ENCODE measurements at places on chromosomes 2 and 18.

DNA sequence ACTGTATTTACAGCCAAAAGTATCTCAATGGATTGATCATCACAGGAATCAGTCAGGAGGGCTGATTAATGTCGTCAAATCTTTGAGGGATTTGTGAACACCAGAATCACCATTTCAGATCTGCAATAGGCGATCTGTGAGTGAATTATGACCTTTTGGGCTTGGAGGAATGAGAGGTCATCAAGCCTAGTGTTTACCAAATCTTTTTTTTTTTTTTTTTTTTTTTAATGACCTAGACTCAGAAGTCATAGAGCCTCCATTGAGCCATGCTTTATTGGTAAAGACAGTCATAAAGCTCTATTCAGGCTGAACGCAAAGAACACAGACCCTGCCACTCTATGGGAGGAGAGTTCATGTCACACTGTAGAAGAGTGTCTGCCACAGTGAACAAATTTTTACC, 97.7 kb downstream of the SOCS6 start:
- no peak for DNase-seq

GRCh38 chr2:182435754-182436153, 8.9 kb upstream of the PDE1A start:
- DNase-seq: no peak

DNA sequence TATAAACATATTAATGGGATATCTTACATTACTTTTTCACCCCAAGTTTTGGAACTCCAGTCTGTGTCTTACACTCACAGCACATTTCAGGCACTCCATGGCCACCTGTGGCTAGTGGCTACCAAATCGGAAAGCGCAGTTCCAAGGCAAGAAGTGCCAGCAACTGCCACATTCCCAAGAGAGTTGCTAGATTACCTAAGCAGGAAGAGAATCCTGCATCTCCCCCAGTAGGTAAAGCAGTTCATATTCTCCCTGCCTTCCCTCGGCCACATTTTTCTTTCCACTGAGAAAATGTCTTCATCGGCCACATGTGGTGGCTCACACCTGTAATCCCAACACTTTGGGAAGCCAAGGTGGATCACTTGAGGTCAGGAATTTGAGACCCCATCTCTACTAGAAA, 62.8 kb downstream of the MEX3C start:
- no peak for DNase-seq

GRCh38 chr2:124911560-124911959, 886.5 kb downstream of the CNTNAP5 start:
- no peak for DNase-seq

GRCh38 chr2:182499706-182500470, 73.1 kb upstream of the PDE1A start:
- DNase-seq: no peak

DNA sequence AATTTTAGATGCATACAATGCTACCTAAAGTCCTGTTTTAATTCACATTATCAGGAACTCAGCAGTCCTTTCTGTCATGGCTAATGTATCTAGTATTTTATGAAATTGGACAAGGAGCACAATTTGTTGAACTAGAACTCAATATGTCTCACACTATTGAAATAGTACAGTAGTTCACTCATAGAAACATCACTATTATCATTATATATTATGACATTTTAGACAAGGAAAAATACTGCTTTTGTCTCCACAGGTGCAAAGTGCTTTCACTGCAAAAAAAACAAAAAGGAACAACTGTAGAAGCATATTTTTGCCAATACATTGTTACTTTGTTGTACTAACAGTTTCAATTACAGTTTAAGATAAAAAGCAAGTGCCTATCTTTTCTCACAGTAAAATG, 419.2 kb upstream of the CDH19 start:
- DNase-seq: no peak

DNA sequence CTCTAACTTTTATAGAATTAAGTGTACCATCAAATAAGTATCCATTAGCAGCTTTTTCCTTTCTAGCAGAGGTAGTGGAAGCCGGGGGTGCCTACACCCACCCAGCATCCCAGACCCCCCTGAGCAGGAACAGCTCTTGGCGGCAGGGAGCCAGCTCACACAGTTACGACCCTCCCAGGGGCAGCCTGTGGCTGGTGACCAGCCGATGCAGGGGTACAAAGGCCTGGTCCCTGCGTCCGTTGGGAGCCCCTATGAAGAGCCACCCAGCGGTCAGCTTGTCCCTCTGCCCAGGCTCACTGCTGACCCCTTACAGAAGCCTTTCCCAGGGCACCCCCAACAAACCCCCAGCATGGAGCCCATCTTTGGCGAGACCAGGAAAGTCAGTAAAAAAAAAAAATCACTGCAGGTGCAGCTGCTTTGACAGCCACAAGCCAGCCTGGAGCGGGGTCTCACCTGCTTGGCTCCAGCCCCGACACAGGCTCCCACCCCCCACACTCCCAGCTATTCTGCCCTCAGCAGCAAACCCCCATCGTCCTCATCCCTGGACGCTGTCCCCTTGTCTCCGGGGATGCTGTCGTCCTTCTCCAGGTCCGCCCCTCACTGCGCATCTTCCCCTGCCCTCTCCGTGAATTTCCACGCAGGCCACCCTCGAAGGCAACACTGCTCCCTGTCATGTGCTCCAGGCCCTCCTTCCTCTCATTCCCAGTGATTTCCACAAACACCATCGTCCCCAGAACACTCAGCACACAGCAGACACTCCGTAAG, 43.1 kb downstream of the GPC1 start:
- DNase-seq: no peak

GRCh38 chr2:238466243-238466756, 39.6 kb downstream of the ASB1 start:
- no peak for DNase-seq

GRCh38 chr18:21742315-21742687, 1.7 kb downstream of the MIB1 start:
- DNase-seq: peak; percentile 20

DNA sequence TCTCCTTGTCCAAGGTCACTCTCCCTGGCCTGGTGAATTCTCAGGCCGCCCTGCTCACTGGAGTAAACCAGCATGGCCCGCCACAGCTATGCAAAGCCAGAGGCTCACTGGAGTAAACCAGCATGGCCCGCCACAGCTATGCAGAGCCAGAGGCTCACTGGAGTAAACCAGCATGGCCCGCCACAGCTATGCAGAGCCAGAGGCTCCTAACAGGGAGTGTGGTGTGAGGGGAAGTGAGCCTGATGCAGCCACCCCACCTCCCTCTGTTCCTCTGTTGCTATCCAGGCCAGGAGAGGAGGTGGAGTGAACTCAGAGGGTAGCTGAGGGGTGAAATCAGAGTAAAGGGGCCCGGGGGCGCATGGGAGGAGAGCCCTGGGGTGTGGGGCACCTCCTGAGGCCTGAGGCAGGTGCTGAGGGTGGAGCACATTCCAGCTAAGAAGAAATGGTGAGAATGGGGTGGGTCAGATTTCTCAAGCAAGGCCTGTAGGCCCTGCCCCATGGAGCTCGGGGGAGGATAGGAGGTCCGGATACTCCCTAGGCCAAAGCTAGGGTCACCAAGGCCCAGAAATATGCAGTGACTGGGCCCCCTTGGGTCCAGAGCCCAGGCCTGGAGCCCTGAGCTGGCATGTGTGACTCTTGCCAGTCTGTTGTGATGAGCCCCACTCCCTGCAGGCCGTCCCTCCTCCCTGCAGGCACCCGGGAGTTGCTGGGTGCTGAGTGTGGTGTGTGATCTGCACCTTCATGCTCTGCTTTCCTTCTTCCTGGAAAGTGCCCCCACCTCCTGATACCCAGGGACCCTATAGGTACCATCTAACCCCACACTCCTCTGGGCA, 1.5 kb downstream of the ATP6V1B1 start:
- DNase-seq: no peak

- DNase-seq: no peak
These were observed 86.5 kb upstream of the TTC39C start for GRCh38 chr18:23927821-23928746.

- DNase-seq: no peak
These were observed 56.8 kb upstream of the ST3GAL5 start for GRCh38 chr2:85945586-85945985.

GRCh38 chr2:180203972-180204371, 196.9 kb upstream of the CWC22 start:
- no peak for DNase-seq

GRCh38 chr2:134420259-134420658, 166.4 kb downstream of the MGAT5 start:
- no peak for DNase-seq

- DNase-seq: no peak
These were observed 570.7 kb upstream of the ID2 start for GRCh38 chr2:8111193-8111592.

DNA sequence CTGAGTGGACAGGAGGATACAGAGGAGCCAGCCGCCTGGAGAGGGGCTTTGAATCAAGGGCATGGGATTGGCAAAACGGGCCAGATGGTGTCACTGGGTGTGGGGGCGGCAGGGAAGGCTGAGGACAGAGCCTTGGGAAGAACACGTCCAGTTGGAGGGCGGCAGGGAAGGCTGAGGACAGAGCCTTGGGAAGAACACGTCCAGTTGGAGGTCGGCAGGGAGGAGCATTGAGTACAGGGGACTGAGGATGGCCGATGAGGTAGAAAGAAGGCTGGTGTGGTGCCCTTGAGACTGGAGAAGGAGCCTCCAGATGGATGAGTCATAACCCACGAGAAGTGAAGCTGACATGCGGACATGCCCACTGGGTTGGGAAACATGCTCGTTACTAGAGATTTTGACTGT, 4.5 kb downstream of the HES6 start:
- no peak for DNase-seq

DNA sequence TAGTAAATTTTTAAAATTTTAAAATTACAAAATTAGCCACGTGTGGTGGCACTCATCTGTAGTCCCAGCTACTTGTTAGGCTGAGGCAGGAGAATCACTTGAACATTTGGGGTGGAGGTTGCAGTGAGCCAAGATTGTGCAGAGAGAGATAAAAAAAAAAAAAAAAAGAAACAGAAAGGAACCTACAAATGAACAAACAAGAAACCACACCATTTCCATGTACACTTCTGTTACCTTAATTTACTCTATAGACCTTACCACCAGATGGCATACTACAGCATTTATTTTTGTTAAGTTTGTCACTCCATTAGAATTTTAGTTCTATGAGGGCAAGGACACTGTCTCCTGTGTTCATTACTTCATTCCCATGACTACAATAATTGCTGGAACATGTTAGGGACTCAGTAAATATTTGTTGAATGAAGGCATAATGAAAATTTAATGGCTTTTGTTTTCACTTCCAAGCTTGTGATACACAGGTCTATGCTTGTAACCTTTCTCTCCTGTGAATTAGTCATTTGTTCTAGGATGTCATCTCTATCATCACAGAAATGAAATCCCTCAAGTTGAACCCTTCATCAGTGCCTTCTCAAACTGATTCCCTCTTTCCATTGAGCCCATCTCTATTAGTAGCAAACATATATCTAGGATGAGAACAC, 76.0 kb downstream of the ARHGAP15 start:
- peak; percentile 59 for DNase-seq

GRCh38 chr2:45647986-45648520, 3.4 kb upstream of the PRKCE start:
- no peak for DNase-seq

- DNase-seq: peak; percentile 21
These were observed 799.7 kb upstream of the ACVR2A start for GRCh38 chr2:147045113-147045512.

- DNase-seq: no peak
These were observed 593 bp upstream of the ACTR2 start for GRCh38 chr2:65227020-65227455.

- DNase-seq: no peak
These were observed 400.3 kb upstream of the HNRNPA3 start for GRCh38 chr2:176812246-176812775.

- DNase-seq: no peak
These were observed 617.3 kb upstream of the REG3G start for GRCh38 chr2:78407960-78408794.

DNA sequence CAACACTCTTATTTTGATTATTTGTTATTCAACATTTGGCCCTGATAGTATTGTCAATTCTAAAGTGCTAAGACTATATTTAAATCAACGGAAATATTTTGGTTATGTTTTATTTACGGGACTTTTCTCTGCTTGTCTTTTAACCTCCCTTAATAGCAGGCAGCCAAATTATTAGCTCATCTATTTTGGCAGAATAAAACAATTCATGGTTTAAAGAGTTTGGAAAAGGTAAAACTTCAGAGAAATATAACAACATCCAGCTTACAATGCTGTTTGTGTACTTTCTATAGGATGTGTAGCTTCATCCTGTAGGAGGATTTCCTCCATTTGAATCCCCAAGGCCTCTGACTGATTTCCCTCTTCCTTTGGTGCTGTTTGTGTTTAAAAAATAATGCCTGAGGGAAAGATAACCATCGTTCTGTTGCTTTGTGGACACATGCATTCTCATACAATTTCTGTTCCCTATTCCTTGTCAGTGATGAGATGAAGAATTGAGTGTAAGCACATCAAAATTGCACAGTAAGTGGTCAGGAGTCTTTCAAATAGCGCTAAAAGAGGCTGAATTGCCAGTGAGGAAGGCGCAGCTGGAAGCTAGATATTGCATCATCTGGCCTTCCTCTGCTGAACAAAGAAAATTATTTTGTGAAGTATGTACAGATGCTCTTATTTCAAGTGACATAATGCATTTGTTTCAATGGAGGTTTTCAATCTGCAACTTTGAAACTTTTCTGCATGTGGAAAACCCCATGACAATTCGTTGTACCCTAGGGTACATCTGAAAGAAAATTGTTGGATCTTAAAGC, 80.3 kb downstream of the CD28 start:
- DNase-seq: no peak

DNA sequence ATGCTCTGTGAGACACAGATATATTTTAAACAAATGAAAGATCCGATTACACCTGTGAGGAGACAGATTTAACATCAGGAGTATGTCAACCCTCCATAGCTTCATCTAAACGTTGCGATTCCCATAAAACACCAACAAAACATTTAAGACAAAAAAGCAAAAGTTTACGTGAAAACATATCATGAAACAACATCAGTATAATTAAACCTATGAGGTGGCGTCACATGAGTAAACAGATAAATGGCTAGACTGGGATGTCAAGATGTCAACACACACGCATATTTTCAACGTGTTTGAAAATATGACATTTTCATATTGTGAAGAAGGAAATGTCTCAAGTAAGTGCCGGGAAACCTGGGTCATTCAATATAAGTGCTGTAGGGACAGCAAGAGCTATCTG, 25.5 kb upstream of the GPC1 start:
- DNase-seq: no peak

DNA sequence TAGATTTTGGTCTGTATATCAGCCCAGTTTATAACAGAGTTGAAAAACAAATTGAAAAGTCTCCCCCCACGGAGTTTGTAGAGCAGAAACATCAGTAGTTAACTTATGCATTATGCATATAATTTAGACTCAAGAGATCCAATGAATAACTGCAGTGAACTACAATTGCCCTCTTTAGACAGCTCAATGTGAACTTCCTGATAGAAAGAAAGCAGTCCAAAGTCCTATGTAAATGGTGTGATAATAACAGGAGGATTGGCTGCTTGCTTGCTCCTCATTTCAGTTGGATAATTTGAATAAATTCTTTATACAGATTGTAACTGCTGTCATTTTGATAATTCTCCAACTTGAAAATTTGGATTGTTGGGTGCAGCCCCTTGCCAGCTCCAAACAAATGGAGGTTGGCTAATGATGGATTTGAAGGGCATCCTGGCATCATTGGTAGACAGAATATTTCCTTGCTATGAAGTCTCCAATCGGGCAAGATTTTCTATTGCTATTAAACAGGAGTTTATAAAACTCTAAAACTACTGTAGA, 297.1 kb downstream of the ASXL3 start:
- no peak for DNase-seq
